ENCODE measurements at places on chromosomes 1 and 21.

DNA sequence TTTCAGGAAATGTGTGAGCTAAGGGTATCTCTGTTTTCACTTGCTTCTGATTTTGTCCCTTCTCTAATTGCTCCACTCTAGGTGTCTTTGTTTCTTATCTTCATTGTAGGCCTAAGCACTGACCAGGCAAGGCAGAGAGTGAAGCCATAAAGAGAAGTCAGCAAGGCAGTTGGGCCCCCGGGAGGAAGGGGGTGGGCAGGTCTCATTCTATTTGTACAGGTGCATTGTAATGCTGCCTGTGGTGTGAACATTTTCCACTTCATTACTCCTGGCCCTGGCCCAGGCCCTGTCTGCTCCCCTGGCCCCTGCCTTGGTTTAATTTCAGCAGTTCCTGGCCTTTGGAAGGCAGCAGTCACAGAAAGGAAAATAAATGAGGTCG is 86.4 kb upstream of the JUN start:
- DNase-seq = no peak

GRCh38 chr1:175388285-175388684 is 195.7 kb upstream of the KIAA0040 start:
- no peak for DNase-seq

DNA sequence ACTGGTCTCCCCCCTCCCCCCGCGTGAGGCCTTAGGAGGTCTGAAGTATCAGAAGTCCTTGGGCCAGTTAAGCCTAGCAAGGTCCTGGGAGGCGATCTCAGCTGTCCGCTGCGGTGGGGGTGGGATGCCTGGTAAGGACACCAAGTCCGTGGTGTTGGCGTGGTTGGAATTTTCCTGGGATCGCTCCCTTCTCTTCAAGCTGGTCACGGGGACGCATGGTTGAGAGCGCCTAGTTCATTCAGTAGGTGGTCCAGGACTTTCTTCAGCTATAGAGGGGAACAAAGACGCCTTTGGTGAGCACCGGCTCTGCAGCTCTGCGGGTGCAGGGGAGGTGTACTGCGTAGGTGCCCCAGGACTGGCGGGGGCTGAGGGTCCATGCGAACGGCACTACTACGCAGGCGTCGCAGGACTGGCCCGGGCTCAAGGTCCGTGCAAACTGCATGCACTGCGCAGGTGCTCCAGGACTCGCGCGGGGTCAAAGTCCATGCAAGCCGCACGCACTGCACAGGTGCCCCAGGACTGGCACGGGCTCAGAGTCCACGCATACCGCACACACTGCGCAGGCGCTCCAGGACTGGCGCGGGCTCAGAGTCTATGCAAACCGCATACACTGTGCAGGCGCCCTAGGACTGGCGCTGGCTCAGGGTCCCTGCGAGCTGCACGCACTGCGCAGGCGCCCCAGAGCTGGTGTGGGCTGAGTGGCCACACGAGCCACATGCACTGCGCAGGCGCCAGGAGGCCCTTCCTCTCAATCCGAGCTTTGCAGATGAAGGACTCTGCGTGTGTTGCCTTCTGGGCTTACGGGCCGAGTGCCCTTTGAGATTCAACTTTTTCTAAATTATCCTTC is 36.6 kb upstream of the HMGN1 start:
- DNase-seq = peak; percentile 41

DNA sequence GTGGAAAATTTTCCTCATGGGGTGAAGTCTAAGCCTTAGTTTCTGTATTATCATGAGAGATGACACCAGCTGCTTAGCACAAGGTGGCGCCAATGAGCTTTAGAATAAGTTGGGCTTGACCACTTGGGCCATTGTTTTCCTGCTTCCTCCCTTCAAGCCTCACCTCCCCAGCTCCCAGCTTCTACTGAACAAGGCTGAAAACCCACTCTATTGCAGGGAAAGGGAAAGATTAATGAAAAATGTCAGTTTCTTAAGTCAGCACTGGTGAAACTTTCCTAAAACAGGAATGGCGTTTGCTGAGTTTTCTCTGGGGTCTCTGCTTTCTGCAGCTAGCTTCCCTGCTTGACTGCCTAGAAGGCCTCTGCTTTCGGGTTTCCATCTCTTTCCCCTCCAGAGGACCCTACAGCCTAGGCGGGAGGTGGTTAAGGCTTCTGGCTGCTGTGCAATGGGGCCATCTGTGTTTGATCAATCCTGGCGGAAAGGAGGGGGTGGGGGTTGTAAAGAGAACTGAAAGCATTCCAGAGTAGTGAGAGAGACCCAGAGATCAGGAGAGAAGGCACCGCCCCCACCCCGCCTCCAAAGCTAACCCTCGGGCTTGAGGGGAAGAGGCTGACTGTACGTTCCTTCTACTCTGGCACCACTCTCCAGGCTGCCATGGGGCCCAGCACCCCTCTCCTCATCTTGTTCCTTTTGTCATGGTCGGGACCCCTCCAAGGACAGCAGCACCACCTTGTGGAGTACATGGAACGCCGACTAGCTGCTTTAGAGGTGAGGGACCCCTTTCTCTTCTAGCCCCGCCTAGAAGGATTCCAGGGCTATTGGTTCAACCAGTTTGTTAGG is at the start of gene OLFML3:
Gene OLFML3 (plus strand): TSS at position 612 of the 840 bp plus-strand sequence. CDS start 43 bp downstream, at position 655.
- no peak for DNase-seq

GRCh38 chr1:58852731-58853485 is 69.1 kb upstream of the JUN start:
- no peak for DNase-seq

GRCh38 chr1:66613187-66613586 is 79.2 kb downstream of the SGIP1 start:
- no peak for DNase-seq

DNA sequence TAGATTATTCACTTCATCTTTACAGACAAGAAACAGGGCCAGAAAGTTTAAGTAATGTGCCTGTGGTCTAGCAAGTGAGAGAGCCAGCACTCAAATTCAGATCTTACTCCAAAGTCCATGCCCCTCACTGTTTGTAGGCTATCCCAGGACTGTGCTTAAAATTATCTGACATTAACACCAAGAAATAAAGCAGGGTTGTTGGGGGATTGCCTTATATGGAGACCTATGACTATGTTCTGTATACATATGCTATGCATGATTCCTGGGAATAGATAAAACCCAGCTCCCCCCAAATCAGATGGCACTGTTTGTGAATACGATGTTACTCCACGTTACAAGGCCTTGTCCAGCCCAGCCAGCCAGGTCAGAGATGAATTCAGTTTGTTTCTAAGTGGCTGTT is 131.6 kb upstream of the HOOK1 start:
- DNase-seq = no peak

- no peak for DNase-seq
These were observed 10.7 kb upstream of the OTUD7B start for GRCh38 chr1:150021191-150021694.

- DNase-seq = no peak
These were observed 1.2 kb downstream of the PLA2G4A start for GRCh38 chr1:186829686-186830587.

DNA sequence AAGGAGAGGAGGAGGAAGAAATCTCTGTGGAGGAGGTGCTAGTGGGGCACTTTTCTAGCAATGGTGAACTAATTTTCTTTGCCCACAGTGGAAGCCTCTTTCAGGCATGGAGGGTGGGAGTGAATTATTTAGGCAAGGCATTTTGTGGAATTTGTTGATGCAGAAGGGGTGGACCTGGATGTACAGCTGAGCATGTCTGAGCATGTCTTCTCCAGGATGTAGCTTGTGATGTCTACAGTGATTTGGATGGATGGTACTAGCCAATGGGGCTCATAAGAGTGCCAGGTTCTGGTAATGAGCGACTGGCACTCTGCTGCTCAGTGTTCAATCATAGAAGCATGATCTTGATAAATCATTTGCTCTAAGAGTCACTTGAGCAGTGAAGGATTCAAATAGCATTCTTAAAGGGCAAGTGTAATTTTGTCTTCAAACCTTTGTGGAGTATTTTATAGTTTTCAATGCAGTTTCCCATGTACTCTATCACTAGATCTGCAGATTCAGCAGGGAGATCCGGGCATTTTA is 153.9 kb upstream of the LMO4 start:
- DNase-seq = no peak

GRCh38 chr1:66495495-66495894 is 38.5 kb upstream of the SGIP1 start:
- no peak for DNase-seq

- DNase-seq = no peak
These were observed 55.9 kb downstream of the RHBG start for GRCh38 chr1:156424806-156425432.

DNA sequence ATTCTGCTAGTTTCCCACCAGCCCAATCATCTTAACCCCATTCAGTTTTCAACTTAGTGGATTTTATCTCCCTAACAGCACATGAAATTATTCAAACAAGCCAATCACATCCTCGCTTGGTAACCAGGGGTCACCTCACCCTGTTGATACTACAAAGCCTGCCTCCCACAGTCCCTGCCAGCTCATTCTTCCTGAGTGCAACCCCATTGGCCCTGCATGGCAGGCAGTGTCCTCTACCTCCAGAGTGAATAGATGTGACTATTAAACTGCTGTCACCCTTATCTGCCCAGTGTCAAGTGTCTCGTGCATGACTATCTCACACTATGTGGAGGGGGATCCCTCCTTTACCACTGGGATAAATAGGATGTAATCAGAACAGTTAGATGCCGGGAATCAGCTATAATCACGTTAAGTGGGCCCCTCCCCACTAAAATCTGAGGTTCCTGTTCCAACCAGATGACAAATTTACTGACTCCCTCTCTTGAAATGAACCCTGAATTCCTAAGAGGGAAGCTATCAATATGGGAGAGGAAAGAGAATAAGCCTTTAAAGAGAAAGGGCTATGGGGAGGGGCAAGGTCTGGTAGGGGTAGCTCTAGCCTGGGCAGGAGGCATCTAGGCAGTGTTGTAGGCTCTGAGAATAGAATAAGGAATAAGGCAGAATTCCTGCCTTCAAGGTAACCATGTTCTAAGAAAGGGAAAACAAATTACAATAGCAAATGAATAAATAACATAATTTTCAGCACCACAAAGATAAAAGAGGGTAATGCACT is 155.9 kb downstream of the SLC30A10 start:
- no peak for DNase-seq

DNA sequence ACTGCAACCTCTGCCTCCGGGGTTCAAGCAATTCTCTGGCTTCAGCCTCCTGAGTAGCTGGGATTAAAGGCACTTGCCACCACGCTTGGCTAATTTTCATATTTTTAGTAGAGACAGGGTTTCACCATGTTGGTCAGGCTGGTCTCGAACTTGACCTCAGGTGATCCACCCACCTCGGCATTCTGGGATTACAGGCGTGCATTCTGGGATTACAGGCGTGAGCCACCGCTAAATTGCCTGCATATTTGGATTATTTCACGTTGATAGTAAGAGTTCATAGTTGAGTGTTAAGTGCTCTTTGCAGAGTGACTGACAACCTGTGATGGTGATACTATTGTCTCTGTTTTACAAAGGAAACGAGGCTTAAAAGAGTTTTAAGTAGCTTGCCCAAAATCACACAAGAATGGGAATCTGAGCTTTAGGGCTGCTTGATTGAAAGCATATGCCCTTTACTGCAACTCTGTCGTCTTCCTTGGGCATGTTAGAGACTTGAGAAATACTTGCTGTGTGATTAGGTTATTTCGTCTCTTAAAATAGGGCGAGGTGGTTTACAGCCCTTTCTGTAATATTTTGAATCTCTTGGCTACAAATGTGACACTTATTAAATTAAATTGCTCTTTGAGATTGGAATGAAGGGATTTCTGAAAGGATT is 12.4 kb downstream of the CDC42 start:
- no peak for DNase-seq

DNA sequence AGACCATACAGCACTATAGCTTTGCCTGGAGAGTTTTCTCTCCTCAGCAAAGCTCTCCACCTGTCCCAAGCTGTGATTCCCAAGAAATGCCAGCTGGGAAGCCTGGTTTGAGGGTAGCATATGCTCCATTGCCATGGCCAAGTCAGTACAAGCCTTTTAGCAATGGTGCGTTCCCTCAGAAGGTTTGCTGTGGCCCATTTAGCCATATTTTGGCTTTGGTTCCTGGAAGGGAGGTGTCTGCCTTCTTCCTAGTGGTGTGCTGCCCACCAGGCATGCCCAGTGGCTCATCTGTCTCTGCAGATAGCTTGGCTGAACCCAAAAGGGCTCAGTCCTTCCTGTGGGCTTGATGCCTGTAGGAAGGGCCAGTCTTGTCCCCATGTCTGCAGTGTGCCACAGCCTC is 32.4 kb downstream of the GALNT2 start:
- no peak for DNase-seq

- no peak for DNase-seq
These were observed 361.3 kb downstream of the PLPP3 start for GRCh38 chr1:56218023-56218422.

DNA sequence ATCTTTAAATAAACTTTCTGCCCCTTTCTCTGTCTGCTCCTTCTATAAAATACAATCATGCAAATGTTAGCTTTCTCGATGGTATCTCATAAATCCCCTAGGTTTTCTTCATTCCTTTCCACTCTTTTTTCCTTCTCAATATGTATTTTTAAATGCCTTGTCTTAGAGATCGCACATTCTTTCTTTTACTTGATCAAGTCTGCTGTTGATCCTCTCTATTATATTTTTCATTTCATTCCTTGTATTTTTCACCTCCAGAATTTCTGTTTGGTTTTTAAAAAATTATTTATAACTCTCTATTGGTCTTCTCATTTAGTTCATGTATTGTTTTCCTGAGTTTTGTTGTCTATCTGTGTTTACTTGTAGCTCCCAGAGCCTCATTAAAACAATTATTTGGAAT is 36.0 kb downstream of the TNFSF4 start:
- DNase-seq = no peak

All from activated naive CD4-positive, alpha-beta T cell (primary cell).